ENCODE measurements at places on chromosomes 2 and 18.

GRCh38 chr18:9695605-9696004 lies 12.5 kb upstream of the RAB31 start:
- DNase-seq: no peak

- DNase-seq: no peak
These were observed 34.6 kb upstream of the IMPA2 start for GRCh38 chr18:11946756-11947155.

DNA sequence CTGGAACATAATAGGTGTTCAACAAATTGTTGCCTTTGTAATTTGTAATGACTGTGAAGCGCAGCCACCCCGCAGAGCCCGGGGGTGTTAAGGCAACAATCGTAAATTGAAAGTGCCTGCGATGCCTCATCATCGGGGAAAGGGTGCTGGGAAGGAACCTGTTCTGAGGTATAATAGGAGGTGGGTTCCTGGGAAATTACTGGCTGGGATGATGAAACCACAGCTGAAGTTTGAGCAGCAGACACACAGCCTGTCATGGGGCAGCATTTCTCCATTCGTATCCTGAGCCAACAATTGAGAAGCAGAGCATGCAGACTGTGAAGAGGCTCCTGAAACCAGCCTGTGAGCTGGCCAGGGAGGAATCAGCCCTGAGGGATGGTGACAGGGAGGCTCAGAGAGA lies 404.0 kb upstream of the MYT1L start:
- DNase-seq: no peak

- no peak for DNase-seq
These were observed 3.1 kb upstream of the SDC1 start for GRCh38 chr2:20227894-20228505.

GRCh38 chr2:16666449-16666801 lies 791 bp upstream of the CYRIA start:
- no peak for DNase-seq

DNA sequence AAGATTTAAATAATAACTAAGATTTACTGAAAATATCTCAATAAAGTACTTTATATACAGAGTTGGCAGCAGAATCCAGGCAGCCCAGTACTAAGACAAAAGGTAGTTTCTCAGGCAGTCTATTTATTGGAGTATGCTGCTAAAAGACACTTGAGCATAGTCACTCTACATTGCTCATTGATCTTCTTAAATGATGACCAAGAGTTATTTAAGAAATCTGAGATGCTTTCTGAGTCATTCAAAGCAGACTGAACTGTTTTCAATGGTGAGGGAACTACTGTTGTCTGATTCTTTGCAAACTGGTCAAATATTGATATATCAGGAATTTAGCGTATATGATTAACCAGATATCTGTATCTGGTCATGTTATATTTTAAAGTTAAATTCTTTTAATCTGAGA lies 133.6 kb downstream of the PHLPP1 start:
- no peak for DNase-seq

- no peak for DNase-seq
These were observed 117.2 kb downstream of the VAPA start for GRCh38 chr18:10030816-10031541.

GRCh38 chr2:169072163-169072925 lies 3.0 kb downstream of the DHRS9 start:
- DNase-seq: no peak

DNA sequence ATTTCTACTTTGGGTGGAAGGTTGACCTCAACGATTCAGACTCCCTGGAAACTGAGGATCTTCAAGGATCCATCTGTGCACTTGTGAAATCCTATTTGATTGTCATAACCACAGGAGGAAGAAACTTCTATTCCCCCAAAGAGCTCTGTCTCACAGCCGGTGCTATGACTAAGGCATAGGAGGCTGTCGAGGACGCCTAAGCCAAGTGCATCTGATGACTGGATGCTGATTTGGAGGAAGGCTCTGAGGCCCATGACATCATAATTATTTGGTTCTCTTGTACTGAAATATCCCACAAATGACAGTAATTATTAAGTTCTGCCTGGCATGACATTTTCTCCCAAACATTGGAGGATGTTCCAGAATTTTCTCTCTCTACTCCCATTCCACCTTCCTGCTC lies 13.8 kb upstream of the KCNF1 start:
- DNase-seq: no peak

DNA sequence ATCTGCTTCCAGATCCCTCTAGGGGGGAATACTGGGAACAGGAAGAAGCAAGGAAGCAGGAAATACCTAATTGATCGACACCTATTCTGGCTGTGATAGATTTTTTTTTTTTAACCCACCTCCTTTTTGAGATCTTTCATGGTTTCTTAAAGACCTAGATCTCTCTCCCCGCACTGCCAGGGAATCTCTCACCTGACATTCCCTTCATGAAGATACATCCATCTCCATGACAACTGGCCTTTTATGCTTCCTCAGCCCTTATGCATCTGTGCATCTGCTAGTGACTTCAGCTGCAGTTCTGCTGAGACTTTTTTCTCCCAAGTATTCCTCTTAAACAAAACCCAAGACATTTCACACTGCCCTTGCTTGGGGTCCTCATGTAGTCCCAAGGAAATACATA lies 21.1 kb upstream of the CPO start:
- DNase-seq: no peak

DNA sequence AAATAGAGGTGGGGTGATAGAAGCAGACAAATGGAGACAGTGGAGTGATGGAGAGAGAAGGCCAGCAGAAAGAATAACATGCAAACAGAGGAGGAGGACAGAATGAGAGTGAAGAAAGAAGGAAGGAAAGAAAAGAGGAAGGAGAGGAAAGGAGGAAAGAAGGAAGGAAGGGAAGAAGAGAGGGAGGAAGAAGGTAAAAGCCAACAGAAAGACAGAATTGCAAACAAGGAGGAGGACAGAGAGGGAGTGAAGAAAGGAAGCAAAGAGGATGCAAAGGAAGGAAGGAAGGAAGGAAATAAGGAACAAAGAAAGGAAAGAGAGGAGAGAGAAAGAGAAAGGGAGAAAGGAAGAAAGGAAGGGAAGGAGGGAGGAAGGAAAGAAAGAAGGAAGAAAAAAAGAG lies 444.0 kb downstream of the IRS1 start:
- DNase-seq: no peak

DNA sequence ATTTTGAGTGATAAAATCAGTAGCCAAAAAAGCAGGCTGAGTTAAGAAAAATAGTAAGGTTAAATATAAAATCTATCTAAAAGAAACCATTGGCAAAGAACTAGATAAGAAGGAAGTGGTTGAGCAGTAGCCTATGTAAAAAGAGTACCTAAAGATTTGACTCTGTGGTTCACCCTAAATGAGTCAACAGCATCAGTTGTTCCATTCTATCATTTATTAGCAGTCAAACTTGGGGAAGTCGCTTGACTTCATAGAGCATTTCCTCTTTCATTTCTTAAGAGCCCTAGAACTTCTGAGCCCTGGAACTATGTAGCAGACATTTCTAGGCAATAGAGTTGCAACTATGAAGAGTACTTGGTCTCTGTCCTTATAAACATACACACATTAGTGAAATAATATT lies 381.7 kb downstream of the NUP35 start:
- no peak for DNase-seq

DNA sequence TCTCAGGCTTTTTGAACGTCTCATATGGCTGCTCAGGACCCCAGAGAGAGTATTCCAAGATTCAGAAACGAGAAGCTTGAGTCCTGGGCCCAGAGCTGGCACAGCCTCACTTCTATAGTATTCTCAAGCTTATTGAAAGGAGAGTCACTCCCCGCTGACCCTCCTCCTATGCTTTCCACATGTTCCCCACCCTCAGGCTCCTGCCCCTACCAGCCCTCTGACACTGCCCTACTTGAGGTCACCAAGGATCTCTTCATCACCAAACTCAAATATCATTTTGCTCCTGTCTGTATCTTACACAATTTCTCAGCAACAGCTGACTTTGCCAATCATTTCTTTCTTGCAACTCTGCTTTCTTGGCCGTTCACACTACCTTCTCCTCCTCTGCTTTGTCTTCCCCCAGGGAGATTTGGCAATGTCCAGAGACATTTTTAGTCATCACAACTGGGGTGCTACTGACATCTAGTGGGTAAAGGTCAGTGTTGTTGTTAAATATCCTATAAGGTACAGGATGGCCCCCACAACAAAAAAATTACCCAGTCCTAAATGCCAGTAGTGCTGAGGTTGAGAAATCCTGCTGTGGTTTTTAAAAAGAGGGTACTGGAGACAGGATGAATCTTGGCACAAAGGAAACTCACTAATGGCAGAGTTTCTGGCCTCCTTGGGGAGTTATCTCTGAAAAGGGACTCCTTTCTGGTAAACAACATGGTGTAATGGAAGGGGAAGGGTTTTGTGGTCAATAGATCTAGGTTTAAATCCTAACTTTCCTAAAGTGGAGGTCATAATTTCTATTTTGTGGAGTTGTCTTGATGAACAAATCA lies 26.9 kb upstream of the INSIG2 start:
- no peak for DNase-seq

- no peak for DNase-seq
These were observed 273.1 kb downstream of the LRATD1 start for GRCh38 chr2:14905571-14905970.

- DNase-seq: no peak
These were observed 517.7 kb downstream of the METTL4 start for GRCh38 chr18:2053490-2054089.
